ENCODE measurements at places on chromosomes 7 and 10. TPM values are rescaled to one million over a fixed set of nuclear protein-coding genes. Genes with fewer than 3 reads are reported as not detected.
A peak's percentile ranks its signal among the peaks of the same experiment; 100 is the strongest.

DNA sequence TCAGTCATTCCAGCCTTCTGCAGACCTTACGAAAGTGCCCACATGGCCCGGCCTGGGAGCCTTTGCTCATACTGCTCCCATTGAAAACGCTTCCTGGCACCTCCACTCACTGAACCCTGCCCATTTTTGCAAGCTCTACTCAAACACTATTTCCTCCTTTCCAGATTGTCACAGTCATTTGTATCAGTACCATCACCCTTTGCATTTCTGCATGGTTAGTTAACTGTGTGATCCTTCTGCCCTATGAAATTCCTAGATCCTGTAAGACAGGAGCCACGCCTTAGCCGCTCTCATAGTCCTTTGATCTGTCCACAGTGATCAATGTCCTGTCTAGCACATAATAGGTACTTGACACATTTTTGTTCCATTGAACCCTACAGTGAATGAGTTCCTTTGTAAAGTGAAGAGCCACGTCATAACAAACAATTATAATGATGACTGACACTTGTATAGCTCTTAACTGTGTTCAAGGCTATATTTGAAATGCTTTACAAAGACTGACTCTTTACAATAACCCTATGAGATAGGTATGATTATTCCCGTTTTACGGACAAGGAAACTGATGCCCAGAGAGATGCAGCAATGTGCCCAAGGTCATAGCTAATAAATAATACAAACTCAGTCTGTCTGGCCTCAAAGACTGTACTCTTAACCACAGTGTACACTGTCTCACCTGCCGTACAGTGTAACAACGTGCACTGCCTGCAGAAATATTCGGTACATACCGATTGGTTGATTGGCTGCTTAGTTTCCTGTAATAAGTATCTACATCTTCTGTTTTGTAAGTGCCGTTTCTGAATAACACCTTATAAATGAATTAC is 16.6 kb upstream of the ITIH2 start:
- H3K36me3 ChIP-seq: no peaks in the 10 kb centered on the region
- H3K4me1 ChIP-seq: peaks cover 3% of the 10 kb centered on the region
- H3K27ac ChIP-seq: no peak overlapping the region
- H3K4me3 ChIP-seq: no peak overlapping the region

DNA sequence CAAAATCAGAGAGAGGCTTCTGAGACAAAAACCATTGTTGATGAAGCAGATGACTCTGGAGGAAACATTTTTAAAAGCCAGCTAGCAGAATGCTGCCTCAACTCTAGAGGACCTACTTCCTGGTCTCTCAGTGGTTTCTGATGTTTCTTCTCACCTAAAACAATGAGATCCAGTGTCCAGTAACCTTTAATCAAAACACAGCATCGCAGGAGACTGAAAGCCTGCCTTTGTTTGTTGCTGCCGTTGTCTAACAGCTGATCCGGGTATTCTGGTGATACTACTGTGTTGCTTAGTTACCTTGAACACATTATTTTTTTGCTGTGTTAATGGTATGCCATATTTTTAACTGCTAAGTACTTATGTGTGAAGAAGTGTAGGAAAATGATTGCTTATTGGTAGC is 70.9 kb downstream of the WIPF3 start:
- H3K36me3 ChIP-seq: no peaks in the 10 kb centered on the region
- no peak overlapping the region for H3K27ac ChIP-seq

- DNase-seq: no peak
- H3K4me1 ChIP-seq: no peaks in the 10 kb centered on the region
- no peak overlapping the region for H3K27ac ChIP-seq
- H3K36me3 ChIP-seq: no peaks in the 10 kb centered on the region
- H3K4me3 ChIP-seq: no peak overlapping the region
Observed at GRCh38 chr7:22193450-22193983, 163.4 kb downstream of the RAPGEF5 start.

- no peak overlapping the region for H3K4me3 ChIP-seq
- H3K27me3 ChIP-seq: no peaks in the 10 kb centered on the region
- H3K27ac ChIP-seq: no peak overlapping the region
- no peak for DNase-seq
- H3K36me3 ChIP-seq: no peaks in the 10 kb centered on the region
Observed at GRCh38 chr7:67413670-67414069, 417.0 kb downstream of the TYW1 start.

GRCh38 chr10:79405221-79405994 is 40.0 kb downstream of the ZCCHC24 start:
- no peak for DNase-seq
- no peak overlapping the region for H3K27ac ChIP-seq
- H3K4me3 ChIP-seq: no peak overlapping the region
- no peaks in the 10 kb centered on the region for H3K27me3 ChIP-seq
- no peaks in the 10 kb centered on the region for H3K36me3 ChIP-seq

- no peak for DNase-seq
- no peaks in the 10 kb centered on the region for H3K27me3 ChIP-seq
- H3K36me3 ChIP-seq: peaks cover 6% of the 10 kb centered on the region
- peak overlapping the region; percentile 98 for H3K27ac ChIP-seq
Observed at GRCh38 chr7:128738570-128739047, 550 bp upstream of the CALU start.

- H3K4me1 ChIP-seq: no peaks in the 10 kb centered on the region
- no peaks in the 10 kb centered on the region for H3K36me3 ChIP-seq
- no peak within 1 kb of the TSS for H3K27ac ChIP-seq
- no peak within 1 kb of the TSS for H3K4me3 ChIP-seq
- no peaks in the 10 kb centered on the region for H3K27me3 ChIP-seq
Observed at GRCh38 chr10:17951868-17952371, at the start of gene SLC39A12. Gene SLC39A12, plus strand, starts transcription at chr10:17951918. Its CDS starts 1,359 bp downstream, at chr10:17953277.

Gene PRDX3
- total RNA-seq: 121 TPM

Gene HOXA7
- total RNA-seq: not detected

Gene PITX3
- total RNA-seq: not detected

Data from activated CD4-positive, alpha-beta T cell treated with anti-CD3 and anti-CD28 coated beads, Interleukin-2, amount 10 ng/mL, durations not matched to agents 7 days and 5 days (primary cell).